ENCODE measurements at places on chromosomes 2 and 18. TPM values are rescaled to one million over a fixed set of nuclear protein-coding genes. Genes with fewer than 3 reads are reported as not detected.
A peak's percentile ranks its signal among the peaks of the same experiment; 100 is the strongest.

- H3K27ac ChIP-seq = no peak overlapping the region
- H3K36me3 ChIP-seq = peaks cover 80% of the 10 kb centered on the region
These were observed 9.9 kb downstream of the NCL start for GRCh38 chr2:231454361-231454791.

DNA sequence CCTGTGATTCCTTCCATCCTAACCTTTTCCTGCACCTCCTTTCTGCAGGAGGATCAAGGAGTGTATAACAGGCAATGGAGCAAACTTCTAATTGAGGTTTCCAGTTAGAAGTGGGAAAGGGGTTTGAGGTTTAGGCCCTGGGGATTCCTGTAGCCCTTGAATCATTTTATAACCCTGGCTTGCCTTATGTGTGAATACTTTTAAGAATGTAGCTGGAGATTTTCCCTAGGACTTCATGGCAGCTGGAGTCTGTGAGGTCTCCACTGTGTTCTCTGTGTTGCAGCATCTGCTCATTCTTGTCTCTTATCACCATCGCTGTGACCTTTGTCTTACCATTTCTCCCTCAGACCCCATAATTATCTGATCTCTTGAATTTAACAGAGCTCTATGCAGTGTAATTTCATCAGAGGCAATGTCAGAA is 370.2 kb upstream of the SLC14A2 start:
- H3K36me3 ChIP-seq = no peaks in the 10 kb centered on the region
- no peak for DNase-seq
- peaks cover 5% of the 10 kb centered on the region for H3K4me1 ChIP-seq

DNA sequence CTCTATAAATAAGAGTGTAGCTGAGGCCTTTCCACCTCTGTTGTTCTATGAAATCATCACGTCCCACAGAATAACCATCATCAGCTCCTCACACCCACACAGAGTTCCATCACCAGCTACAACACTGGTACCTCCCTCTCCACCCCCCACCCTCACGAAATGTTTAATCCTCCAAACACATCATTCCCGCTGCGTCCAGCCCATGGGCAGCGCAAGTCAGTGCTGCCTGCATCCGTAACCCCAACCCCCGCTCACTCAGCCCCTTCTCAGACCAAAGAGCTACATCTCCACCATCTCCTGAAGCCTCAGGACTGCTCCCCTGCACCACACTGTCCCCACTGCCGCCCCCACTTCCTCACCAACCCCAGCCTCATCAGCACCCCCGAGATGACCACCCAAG is 19.4 kb downstream of the DNMT3A start:
- DNase-seq = no peak
- H3K4me3 ChIP-seq = no peak overlapping the region
- no peaks in the 10 kb centered on the region for H3K4me1 ChIP-seq
- peaks cover 11% of the 10 kb centered on the region for H3K36me3 ChIP-seq
- no peaks in the 10 kb centered on the region for H3K27me3 ChIP-seq

Gene VAMP8
- 176 TPM for total RNA-seq

DNA sequence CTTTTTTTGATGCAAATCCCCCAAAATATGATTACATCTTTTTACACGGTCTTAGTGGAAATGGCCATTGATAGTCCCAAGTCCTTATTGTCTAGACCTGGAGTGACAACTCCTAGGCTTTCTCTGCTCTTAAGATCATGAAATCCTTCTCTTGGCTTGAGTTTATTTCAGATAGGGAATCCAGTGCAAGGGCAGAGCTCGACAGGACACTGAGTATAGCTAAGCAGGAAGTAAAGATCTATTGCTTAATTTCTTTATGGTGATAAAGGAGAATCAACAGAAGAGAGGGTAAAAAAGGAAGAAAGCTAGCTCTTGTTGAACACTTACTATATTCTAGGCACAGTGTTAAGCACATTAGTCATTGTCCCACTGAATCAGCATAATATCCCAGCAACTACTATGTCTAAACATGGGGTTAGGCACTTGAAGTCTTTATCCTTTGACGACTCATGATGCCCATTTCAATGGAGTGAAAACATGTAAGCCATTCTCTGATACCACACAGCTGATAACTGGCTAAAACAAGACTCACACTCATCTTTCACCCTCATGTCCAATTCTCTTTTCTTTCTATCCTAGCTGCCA is 74.1 kb upstream of the LRATD1 start:
- no peaks in the 10 kb centered on the region for H3K27me3 ChIP-seq
- H3K27ac ChIP-seq = no peak overlapping the region
- H3K4me1 ChIP-seq = no peaks in the 10 kb centered on the region
- no peaks in the 10 kb centered on the region for H3K36me3 ChIP-seq
- no peak for DNase-seq

Gene TCF23
- 0.50 TPM for total RNA-seq

- no peaks in the 10 kb centered on the region for H3K4me1 ChIP-seq
- no peaks in the 10 kb centered on the region for H3K27me3 ChIP-seq
- H3K4me3 ChIP-seq = no peak overlapping the region
- no peak for DNase-seq
- H3K36me3 ChIP-seq = no peaks in the 10 kb centered on the region
These were observed 61.0 kb upstream of the GPR45 start for GRCh38 chr2:105180491-105180972.

- no peaks in the 10 kb centered on the region for H3K4me1 ChIP-seq
- no peak for DNase-seq
- H3K27me3 ChIP-seq = no peaks in the 10 kb centered on the region
- H3K4me3 ChIP-seq = no peak overlapping the region
These were observed 72.1 kb downstream of the COL6A3 start for GRCh38 chr2:237341872-237342271.

Gene TNFRSF11A
- 8.9 TPM for total RNA-seq

- peaks cover 10% of the 10 kb centered on the region for H3K4me1 ChIP-seq
- H3K4me3 ChIP-seq = peak within 1 kb of the TSS; percentile 97
- no peaks in the 10 kb centered on the region for H3K36me3 ChIP-seq
- H3K27me3 ChIP-seq = no peaks in the 10 kb centered on the region
- H3K27ac ChIP-seq = peak within 1 kb of the TSS; percentile 92
These were observed at the start of gene ASB1 for GRCh38 chr2:238426568-238427434. Gene ASB1 (plus strand): TSS chr2:238426927. CDS start chr2:238427071, 144 bp downstream.

DNA sequence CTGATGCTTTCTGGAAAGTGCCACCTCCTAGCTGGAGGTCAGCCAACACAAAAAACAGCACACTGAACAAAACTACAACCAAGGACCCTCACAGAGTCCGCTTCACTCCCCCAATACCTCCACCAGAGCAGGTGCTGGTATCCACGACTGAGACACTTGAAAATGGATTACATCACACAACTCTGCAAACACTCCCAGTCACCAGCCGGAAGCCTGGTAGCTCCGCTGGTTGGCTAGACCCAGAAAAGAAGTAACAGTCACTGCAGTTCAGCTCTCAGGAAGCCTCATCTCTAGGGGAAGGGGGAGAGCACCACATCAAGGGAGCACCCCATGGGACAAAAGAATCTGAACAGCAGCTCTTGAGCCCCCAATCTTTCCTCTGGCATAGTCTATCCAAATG is 175.4 kb downstream of the LCLAT1 start:
- DNase-seq = peak; percentile 27
- no peaks in the 10 kb centered on the region for H3K36me3 ChIP-seq
- no peak overlapping the region for H3K4me3 ChIP-seq
- H3K4me1 ChIP-seq = no peaks in the 10 kb centered on the region
- H3K27me3 ChIP-seq = no peaks in the 10 kb centered on the region
- no peak overlapping the region for H3K27ac ChIP-seq

Gene UCN
- total RNA-seq = 2.6 TPM

GRCh38 chr18:47968006-47968676 is 37.7 kb upstream of the SMAD2 start:
- no peaks in the 10 kb centered on the region for H3K36me3 ChIP-seq
- peaks cover 10% of the 10 kb centered on the region for H3K4me1 ChIP-seq
- H3K27ac ChIP-seq = no peak overlapping the region
- no peak overlapping the region for H3K4me3 ChIP-seq

Gene SFTPB
- 18,328 TPM for total RNA-seq

- H3K4me1 ChIP-seq = peaks cover 13% of the 10 kb centered on the region
- no peak overlapping the region for H3K4me3 ChIP-seq
- no peak for DNase-seq
- no peaks in the 10 kb centered on the region for H3K36me3 ChIP-seq
These were observed 9.1 kb downstream of the PCARE start for GRCh38 chr2:29065068-29065811.

DNA sequence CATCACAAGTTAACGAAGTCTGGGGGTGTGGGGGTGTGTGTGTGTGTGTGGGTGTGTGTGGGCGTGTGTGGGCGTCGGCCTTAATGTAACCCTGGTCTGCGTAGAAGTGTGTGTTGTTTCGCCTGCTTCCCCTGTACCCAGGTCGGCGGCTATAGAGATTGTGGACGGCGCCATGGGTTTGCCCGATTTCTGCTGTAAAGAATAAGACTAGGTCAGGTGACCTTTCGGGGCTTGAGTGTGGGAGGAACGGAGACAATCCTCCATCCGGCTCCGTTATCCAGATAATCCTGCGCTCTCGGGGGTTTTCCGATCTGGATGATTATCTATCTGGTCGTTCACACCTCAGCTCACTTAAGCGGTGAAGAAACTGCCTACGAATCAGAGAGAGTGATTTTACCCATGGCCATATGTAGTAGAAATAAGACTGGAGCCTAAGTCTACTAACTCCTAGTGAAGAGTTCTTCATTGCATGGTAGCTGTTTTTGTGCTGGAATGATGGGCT is 543 bp downstream of the HADHB start:
- H3K4me1 ChIP-seq = peaks cover 14% of the 10 kb centered on the region
- H3K27me3 ChIP-seq = no peaks in the 10 kb centered on the region
- no peak for DNase-seq
- H3K4me3 ChIP-seq = peak overlapping the region; percentile 80
- peak overlapping the region; percentile 98 for H3K27ac ChIP-seq

Gene CCDC85A
- 7.6 TPM for total RNA-seq

Gene SULT1C4
- total RNA-seq = 3.6 TPM

DNA sequence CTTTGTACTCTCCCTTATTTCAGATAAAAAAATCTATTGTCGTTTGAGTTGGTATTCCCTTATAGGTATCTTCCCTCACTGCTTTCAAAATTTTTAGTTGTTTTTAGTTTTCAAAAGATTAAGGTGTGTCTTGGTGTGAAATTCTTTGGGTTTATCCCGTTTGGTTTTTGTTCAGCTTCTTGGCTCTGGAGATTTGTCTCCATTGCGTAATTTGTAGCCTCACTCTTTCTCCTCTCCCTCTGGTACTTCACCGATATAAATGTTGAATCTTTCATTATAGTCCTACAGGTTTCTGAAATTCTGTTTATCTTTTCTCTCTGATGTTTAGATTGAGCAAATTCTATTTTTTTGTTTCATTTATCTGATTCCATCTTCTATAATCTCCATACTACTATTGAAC is 113.8 kb upstream of the HS6ST1 start:
- H3K36me3 ChIP-seq = no peaks in the 10 kb centered on the region
- H3K4me3 ChIP-seq = no peak overlapping the region
- no peaks in the 10 kb centered on the region for H3K4me1 ChIP-seq
- H3K27me3 ChIP-seq = no peaks in the 10 kb centered on the region
- H3K27ac ChIP-seq = no peak overlapping the region

All from left lung (tissue), 14 donors.